ENCODE measurements at places on chromosomes 4 and X. TPM values are rescaled to one million over a fixed set of nuclear protein-coding genes. Genes with fewer than 3 reads are reported as not detected.
A peak's percentile ranks its signal among the peaks of the same experiment; 100 is the strongest.

Gene ZCCHC18
- 2.8 TPM for total RNA-seq

Gene FRG2
- total RNA-seq = not detected

GRCh38 chr4:76564123-76564915 lies 129.3 kb downstream of the SHROOM3 start:
- DNase-seq = no peak

DNA sequence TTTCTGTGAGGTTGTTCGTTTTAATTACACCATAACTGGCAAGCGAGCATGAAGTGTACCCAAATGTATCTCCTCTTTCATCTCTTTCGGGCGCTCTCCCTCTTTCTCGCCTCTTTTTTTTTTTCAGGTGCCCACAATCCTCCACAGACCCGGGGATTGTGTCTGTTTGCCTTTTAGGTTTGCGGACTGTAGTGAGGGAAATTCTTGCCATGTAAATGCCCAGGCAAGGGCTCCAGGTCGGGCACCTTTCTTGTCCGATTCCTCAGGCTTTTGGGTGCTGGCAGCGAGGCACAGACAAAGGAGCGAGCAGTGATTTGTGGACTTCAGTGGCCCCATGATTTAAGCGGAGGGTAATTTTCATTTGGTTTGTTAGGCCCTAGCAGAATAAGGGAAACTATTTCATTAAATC lies 1.1 kb upstream of the PHOX2B start:
- peak; percentile 12 for DNase-seq

DNA sequence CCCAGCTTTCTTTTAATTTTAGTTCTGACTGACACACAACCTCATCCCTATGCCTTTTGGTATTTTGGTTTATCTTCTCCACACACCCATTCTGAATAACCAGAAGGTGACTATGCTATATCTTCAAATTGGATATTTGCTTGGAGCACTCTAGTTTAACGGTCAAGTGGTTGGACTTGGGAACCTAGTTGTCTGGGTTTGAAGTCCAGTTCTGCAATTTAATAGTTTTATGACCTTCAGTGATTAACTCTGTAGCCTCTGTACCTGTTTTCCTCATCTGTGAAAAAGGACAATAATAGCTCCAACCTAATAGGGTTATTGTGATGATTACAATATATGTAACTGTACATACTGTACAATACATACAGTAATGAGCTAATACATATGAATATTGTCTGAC lies 20.0 kb downstream of the PPM1K start:
- DNase-seq = no peak

Gene TLR7
- total RNA-seq = 0.87 TPM

DNA sequence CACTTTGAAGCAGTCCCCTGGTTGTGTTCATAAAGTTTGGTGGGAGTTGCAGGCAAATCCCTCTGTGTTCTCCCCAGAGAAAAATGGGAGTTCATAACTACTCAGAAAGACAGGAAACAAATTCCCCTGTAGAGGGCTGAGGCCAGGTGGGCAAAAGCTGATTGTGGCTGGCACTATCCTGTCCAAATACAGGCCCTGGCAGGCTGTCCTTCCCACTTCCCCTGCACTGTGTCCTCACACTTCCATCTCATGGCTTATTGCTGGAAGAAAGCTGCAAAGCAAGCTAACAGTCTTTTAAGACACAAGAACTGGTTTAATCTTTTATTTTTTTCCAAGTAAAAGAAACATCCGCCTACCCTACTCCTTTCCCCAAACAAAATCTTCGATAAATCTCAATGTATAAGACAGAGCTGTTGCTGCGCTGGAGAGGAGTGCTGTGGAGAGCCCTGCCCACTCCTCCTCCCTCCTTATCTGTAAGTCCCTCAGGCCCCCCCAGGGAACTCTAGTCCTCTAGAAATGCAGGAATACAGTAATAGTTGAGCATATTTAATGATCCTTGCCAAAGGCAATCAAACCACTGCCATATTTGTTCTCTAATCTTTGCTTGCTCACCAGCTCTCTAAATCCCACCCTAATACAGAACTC lies 14.0 kb downstream of the TAPT1 start:
- no peak for DNase-seq

Gene LRIT3
- total RNA-seq = 1.0 TPM

Gene LRP2BP
- not detected for total RNA-seq

Gene GYPB
- 26.8 TPM for total RNA-seq

DNA sequence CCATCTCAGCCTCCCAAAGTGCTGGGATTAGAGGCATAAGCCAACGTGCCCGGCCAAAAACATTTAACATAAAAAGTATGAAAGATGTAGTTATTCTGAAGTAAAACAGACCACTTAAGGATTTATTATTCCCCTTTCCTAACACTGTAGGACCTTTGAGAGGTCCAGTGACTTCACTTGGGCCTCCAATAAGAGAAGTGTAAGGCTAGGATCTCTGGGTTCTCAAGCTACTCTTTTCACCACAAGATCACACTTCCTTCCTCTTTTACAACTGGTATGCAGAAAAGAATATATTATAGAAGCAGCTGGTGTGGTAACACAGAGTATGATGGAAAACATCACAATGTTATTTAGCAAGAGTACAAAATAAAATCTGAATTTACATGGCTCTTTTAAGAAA lies 30.2 kb upstream of the CCNG2 start:
- DNase-seq = no peak

GRCh38 chr4:180330521-180330920 lies 1912.7 kb upstream of the TENM3 start:
- no peak for DNase-seq

DNA sequence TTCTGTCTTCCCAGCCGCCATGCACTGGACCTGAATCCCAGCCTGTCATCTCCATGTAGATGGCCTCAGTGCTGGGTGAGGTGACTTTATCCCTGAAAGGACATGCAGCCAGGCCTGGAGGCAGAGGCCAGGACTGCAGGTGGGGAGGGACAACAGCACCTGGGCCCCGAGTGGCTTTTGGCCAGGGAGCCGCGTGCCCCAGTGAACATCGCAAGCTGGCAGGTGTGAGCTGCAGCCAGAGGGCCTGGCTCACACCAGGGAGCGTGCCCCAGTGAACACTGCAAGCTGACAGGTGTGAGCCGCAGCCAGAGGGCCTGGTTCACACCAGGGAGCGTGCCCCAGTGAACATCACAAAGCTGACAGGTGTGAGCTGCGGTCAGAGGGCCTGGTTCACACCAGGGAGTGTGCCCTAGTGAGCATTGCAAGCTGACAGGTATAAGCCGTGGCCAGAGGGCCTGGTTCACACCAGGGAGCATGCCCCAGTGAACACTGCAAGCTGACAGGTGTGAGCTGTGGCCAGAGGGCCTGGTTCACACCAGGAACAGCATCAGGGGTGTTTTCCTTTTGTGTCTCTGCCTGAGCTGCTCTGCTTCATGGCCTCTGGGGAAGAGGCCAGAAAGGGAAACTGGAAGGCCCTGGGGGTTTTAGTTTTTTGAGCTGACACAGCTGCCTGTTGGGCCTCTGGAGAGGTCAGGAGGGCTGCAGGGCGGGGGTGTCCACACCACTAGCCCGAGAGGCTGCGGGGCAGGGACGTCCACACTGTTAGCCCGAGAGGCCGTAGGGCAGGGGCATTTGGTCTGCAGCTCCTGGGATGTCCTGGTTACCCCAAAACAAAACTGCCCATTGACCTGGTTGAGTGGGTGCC lies 22.7 kb upstream of the PSAPL1 start:
- DNase-seq = no peak

GRCh38 chrX:100685997-100686305 lies 42.0 kb downstream of the SRPX2 start:
- no peak for DNase-seq

GRCh38 chrX:16601885-16602284 lies 48.1 kb upstream of the S100G start:
- no peak for DNase-seq

DNA sequence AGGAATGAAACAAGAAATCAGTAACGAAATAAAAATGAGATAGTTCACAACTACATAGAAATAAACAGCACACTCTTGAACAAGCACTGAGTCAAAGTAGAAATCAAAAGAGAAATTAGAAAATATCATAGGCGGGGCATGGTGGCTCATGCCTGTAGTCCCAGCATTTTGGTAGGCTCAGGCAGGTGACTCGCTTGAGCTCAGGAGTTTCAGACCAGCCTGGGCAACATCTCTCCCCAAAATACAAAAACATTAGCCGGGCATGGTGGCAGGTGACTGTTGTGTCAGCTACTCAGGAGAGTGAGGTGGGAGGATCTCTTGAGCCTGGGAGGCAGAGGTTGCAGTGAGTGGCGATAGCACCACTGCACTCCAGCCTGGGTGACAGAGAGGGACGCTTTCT lies 714.4 kb downstream of the GLUD2 start:
- no peak for DNase-seq

Gene PSAPL1
- not detected for total RNA-seq

DNA sequence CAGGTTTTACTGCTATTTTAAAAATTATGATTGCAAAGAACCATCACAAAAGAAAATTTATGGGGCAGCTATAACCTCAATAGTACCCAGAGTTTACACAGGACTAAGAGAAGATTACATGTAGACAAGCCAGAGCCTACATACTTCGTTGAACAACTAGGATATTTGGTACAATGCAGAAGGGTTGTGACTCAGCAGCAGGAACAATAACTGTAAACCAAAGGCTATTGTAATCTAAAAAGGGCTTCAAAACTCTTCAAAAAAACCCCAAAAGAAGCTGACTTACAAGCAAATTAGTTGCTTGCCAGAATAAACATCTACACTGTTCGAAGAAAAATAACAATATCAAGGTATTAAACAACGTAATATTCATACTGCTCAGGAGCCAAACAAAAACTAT lies 618.0 kb downstream of the STPG2 start:
- no peak for DNase-seq

DNA sequence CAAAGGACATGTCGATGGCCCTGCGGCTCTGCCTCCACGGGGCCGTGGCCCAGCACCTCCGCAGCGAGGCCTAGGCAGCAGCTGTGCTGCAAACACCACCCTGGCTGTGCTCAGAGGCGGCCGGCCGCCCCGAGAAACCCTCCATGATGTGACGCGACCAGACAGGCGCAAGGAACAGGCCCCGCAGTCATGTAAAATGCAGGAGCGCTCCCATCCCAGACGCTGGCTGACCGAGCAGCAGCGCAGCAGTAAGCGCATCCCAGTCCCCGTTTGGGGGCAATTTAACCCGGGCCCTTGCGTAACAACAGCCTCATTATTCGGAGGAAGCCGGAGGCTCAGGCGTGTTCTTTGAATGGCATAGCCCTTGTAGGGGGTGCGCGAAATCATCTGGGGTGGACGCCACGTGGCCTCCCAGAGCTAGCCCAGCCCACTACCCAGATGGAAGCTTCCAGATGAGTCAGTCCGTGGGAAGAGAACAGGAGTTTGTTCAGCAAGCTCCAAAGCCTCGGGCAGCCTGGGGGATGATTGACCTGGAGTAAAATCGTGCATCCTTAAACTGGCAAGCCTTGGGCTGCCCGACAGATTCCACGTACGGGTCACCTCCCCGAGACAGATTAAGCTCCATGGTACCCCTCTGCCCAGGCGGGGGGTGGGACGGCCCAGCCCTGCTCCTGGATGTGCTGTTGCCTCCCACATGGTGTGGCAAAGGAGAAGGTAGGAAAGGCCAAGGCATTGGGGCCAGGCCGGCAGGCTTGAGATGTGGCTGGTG lies 124.0 kb downstream of the HMX1 start:
- DNase-seq = peak; percentile 16

GRCh38 chr4:25489253-25489797 lies 112.3 kb downstream of the ANAPC4 start:
- no peak for DNase-seq

DNA sequence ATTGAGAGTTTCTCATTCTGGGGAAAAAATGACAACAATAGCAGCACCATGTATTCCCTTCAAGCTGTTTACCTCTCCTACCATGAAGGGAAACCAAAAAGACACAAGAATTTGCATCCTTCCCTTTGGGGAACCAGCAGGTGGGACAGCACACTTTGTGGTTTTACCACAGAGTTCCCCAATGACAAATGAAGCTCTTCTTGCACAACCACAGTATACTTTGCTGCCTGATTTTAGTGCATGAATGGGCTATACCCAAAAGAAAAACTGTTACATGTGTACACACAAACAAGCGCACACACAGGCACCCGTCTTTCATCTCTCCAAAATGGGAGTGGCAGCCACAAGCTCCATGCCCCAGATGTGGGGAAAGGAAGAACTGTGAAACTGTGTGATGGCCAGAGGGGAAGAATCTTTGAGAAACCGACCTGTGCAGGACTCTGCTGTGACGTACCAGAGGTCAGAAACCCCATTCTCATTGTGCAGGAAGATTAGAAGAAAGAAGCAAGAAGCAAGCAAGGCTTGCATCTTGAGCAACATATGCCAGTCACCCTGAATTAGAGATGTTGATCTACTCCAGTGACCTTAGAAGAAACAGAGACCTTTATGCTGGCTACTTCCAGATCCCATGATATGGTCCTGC lies 2.7 kb upstream of the MAML3 start:
- DNase-seq = no peak

Gene GLRA2
- total RNA-seq = not detected

- DNase-seq = no peak
Measured at GRCh38 chr4:169044714-169045447, 34.8 kb upstream of the CBR4 start.

GRCh38 chr4:25144870-25145481 lies 15.3 kb downstream of the SEPSECS start:
- no peak for DNase-seq

Gene CACNA1F
- 0.89 TPM for total RNA-seq

DNA sequence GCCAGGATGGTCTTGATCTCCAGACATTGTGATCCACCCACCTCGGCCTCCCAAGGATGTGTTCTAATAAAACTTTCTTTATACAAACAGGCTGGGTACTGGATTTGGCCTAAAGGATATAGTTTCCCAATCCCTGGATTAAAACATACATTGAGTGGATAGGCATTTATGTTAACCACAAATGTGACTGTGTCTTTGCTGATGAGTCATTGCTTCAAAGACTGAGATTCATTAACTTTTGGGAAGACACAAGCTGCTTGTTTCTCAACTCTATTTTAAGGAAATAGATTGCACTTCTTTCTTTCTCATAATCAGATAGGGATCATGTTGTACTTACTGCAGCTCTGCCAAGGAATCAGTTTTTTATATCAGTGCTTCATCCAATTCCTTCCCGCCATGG lies 131.3 kb upstream of the AGA start:
- no peak for DNase-seq

DNA sequence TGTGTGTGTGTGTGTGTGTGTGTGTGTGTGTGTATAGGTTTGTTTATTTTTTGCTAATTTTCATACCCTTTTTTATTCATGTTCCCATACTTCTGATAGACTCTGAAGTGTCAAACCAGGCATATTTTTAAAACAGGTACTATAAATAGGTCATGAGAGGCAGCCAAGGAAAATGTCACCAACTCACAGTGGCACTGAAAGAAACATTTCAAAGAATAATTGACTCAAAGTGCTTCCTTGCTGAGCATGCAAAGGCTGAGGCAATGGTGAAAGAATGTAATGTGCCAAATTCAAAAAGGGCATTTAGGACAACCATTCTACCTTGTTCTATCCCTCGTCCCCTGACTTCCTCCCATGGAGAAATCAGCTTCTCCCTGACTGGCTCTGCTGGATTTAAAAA lies 95.5 kb downstream of the EIF4E start:
- no peak for DNase-seq

DNA sequence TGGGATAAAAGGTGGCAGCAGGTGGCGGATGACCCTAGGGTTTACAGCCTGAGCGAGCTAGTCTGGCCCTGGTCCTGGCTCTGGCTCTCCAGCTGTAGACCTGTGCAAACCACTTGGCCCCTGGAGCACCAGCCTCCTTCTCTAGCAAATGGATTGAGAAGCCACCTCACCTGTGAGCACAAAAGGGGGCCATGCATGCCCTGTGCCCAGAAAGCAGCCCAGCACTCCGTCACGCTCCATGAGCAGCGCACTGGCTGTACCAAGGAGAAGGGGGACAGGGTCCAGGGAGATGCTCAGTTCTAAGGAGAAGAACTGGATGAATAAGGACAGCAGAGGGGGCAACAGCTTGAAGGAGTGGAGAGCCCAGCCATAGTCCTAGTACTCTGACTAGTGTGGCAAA lies 46.9 kb upstream of the C4orf50 start:
- no peak for DNase-seq
